Liver (tissue), 10 donors: ENCODE measurements at places on chromosomes 1 and 21.

DNA sequence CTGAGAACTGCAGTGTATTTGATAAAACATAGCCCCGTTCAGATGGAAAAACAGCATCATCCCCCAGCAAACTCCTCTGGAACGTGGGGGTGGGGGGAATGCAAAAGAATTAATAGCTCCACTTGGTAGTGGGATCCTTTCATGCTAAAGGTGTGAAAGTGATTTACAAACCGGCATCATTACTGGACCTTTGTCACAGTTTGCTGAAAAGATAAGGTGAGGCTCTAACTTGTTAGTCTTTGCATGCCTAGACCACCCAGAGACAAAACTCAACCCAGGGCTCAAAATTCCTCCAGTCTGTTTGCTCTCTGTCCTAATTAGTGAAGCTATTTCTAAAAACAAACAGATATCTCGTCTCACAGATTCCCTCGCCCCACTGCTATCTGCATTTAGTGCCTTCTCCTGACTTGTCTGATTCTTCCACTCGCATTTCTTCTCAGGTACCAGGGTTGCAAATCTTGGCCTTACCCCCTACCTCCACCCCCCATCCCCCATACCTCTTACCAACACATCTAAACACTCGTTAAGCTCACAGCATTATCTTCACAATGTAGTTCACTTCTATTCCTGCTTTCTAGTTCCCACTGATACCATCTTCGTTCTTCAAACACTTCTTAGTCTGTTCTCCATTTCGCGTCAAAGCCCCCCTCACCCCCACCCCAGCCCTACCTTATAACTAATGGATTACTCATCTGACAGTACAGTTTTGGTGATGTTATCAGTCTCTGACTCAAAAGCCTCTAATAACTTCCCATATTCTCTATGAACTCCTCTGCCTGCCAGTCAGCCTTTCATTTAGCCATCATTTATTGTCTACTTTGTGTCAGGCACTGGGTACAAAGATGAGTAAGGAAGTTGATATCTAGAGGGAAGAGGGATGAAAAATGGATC, 11.8 kb downstream of the IER5 start:
- no peak for DNase-seq

GRCh38 chr1:70205071-70205433, 327 bp downstream of the LRRC40 start:
- no peak for DNase-seq

- no peak for DNase-seq
These were observed 47.7 kb downstream of the ELAVL4 start for GRCh38 chr1:50156241-50157010.

DNA sequence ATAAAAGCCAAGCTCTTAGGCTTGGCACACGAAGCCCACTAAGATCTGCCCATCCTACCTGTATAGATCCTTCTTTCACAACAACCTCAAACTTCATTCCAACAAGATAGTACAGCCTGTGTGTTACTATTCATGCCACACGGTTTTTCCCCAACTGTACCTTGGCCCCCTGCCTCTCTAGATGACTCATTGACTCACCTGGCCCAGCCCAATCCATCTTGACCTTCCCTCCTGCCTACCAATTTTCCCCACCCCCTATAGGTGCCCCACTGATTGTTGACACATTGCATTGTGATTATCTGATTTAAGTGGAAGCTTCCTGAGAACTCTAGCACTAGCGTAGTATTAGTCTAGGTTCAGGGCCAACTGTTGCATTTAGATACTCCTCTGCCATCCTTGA, 2.0 kb upstream of the CD101 start:
- DNase-seq, result no peak

GRCh38 chr1:40757084-40757483, 26.5 kb upstream of the KCNQ4 start:
- no peak for DNase-seq

DNA sequence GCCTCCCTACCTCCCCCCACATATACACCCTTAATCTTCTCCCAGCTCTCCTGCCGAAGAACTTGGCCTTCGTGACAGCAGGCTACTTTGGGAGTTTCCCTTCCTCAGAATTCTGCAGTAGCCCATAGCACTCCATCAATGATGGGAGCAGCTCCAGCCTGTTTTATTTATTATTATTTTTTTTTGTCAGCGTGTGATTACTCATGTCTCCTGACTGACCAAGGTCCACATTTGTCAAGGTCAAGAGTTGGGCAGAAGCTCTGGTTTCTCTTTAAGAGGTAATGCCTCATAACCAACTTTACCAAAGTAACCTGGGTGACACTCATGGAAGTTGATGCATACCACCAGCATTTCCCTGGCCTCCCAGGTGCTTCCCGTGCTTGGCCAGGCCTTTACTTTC, 125.4 kb downstream of the ZZZ3 start:
- DNase-seq, result no peak

GRCh38 chr1:208476846-208477170, 232.6 kb upstream of the PLXNA2 start:
- no peak for DNase-seq

DNA sequence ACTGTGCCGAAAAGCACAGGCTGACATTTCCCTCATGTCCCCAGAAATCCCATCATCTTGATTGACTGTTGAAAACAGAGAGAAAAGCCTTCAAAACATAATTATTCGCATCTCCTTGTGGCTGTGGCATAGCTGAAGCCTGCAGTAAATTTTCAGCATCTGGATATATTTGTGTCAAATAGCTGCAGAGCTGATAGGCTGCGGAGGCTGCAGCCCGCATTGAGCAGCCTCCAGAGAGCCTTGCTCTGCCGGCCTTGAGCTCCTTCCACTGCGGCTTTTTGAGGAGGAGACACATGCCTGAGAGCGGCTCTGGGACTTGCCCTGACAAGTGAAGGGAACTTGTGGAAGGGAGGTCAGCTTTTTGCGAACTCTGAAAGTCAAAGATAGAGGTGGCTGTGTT, 144.7 kb downstream of the RYR2 start:
- no peak for DNase-seq
